ENCODE measurements at places on chromosomes 7 and 10. TPM values are rescaled to one million over a fixed set of nuclear protein-coding genes. Genes with fewer than 3 reads are reported as not detected.

DNA sequence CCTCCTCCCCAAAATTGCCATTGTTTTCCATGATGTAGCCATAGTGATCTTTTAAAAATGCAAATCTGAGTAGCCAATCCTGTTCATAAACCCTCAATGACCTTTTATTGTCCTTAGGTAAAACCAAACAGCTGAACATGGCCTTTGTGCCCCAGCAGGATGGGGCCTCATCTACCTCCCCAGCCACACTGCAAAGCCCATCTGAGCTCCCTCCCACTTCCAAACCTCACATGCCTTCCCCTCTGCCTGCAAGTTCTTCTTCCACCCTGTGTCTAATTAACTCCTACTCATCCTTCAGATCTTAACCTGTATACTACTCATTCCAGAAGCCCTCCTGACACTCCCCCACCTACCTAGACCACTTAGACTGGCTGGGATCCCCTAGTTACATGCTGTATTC lies 178.8 kb upstream of the NPVF start:
- H3K4me3 ChIP-seq, result no peak overlapping the region
- H3K27me3 ChIP-seq, result no peaks in the 10 kb centered on the region
- no peak overlapping the region for H3K27ac ChIP-seq
- no peak for DNase-seq

GRCh38 chr10:28387140-28387539 lies 84.3 kb upstream of the MPP7 start:
- no peak for DNase-seq
- no peak overlapping the region for H3K27ac ChIP-seq
- no peak overlapping the region for H3K4me3 ChIP-seq
- H3K36me3 ChIP-seq, result no peaks in the 10 kb centered on the region
- H3K27me3 ChIP-seq, result no peaks in the 10 kb centered on the region

- peak overlapping the region; percentile 24 for H3K27ac ChIP-seq
- H3K4me3 ChIP-seq, result peak overlapping the region; percentile 84
- no peaks in the 10 kb centered on the region for H3K4me1 ChIP-seq
- no peaks in the 10 kb centered on the region for H3K27me3 ChIP-seq
- DNase-seq, result peak; percentile 75
Measured at GRCh38 chr10:97319671-97320479, 804 bp downstream of the FRAT1 start.

GRCh38 chr7:143374561-143374960 lies 6.6 kb upstream of the ZYX start:
- no peaks in the 10 kb centered on the region for H3K27me3 ChIP-seq
- no peak overlapping the region for H3K27ac ChIP-seq
- no peaks in the 10 kb centered on the region for H3K36me3 ChIP-seq
- H3K4me3 ChIP-seq, result no peak overlapping the region
- no peaks in the 10 kb centered on the region for H3K4me1 ChIP-seq

- no peak for DNase-seq
- no peaks in the 10 kb centered on the region for H3K36me3 ChIP-seq
- H3K27me3 ChIP-seq, result no peaks in the 10 kb centered on the region
- no peak overlapping the region for H3K4me3 ChIP-seq
Measured at GRCh38 chr7:132113536-132114371, 462.5 kb downstream of the PLXNA4 start.

GRCh38 chr7:33725111-33726025 lies 180.0 kb upstream of the BMPER start:
- H3K27ac ChIP-seq, result no peak overlapping the region
- H3K4me3 ChIP-seq, result no peak overlapping the region
- H3K36me3 ChIP-seq, result no peaks in the 10 kb centered on the region
- no peak for DNase-seq

- H3K4me3 ChIP-seq, result no peak overlapping the region
- no peaks in the 10 kb centered on the region for H3K36me3 ChIP-seq
- H3K27ac ChIP-seq, result no peak overlapping the region
- H3K4me1 ChIP-seq, result peaks cover 12% of the 10 kb centered on the region
- H3K27me3 ChIP-seq, result no peaks in the 10 kb centered on the region
- DNase-seq, result no peak
Measured at GRCh38 chr10:121282797-121283515, 315.3 kb downstream of the FGFR2 start.

Gene LEP
- 0.45 TPM for total RNA-seq

Gene PVRIG
- 0.23 TPM for total RNA-seq

Gene STK31
- 2.2 TPM for total RNA-seq
